ENCODE measurements at places on chromosomes 1 and 21.
A peak's percentile ranks its signal among the peaks of the same experiment; 100 is the strongest.

- no peak overlapping the region for H3K27ac ChIP-seq
- H3K36me3 ChIP-seq = no peaks in the 10 kb centered on the region
- H3K4me1 ChIP-seq = no peaks in the 10 kb centered on the region
- H3K27me3 ChIP-seq = no peaks in the 10 kb centered on the region
- no peak overlapping the region for H3K4me3 ChIP-seq
These were observed 34.3 kb upstream of the CREG1 start for GRCh38 chr1:167587872-167588271.

GRCh38 chr21:45330075-45330781 lies 42.5 kb upstream of the POFUT2 start:
- no peaks in the 10 kb centered on the region for H3K36me3 ChIP-seq
- peak overlapping the region; percentile 91 for H3K27ac ChIP-seq
- H3K4me3 ChIP-seq = no peak overlapping the region
- DNase-seq = peak; percentile 95
- H3K4me1 ChIP-seq = peaks cover 22% of the 10 kb centered on the region

DNA sequence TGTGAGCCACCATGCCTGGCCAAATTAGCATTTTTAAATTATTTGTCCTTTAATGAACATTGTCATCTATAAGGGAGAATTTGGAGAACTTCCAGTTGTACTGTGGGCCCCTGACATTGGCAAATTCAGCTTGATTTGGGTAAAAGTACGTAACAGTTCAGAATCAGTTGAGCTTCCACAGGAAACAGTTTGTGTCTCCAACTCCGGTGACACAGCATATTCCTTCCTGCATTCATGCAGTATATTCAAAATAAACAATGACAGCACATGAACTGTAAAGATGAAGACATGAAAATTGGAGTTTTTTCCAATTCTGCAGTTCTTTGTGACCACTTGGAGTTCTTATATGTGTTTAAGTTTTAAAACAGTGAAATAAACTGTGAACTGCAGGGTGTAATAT lies 28.2 kb downstream of the RNF220 start:
- peaks cover 5% of the 10 kb centered on the region for H3K4me1 ChIP-seq
- no peaks in the 10 kb centered on the region for H3K36me3 ChIP-seq
- H3K4me3 ChIP-seq = no peak overlapping the region
- peaks cover 4% of the 10 kb centered on the region for H3K27me3 ChIP-seq
- no peak overlapping the region for H3K27ac ChIP-seq
- DNase-seq = no peak

DNA sequence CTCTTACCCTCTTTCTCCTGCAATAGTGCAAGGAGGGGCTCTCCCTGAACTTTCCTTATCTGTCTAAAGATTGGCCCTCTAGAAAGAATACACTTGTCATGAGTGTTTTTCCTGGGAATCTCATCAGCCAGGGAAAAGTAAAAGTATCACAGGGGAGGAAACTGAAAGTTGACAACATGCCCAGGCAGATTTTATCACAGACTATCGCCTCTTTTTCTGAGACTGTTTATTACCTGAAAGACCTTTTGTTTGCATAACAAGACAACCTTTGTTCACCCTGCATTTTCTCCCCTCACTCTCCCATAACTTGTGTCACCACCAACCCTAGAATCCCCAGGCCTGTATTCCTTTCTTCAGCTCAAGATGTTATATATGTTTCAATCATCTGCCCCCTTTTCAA lies 794.7 kb upstream of the ADAMTS5 start:
- no peaks in the 10 kb centered on the region for H3K4me1 ChIP-seq
- no peak overlapping the region for H3K4me3 ChIP-seq
- no peaks in the 10 kb centered on the region for H3K36me3 ChIP-seq
- no peaks in the 10 kb centered on the region for H3K27me3 ChIP-seq
- H3K27ac ChIP-seq = no peak overlapping the region

- no peak overlapping the region for H3K4me3 ChIP-seq
- no peaks in the 10 kb centered on the region for H3K36me3 ChIP-seq
- H3K27ac ChIP-seq = peak overlapping the region; percentile 85
- DNase-seq = no peak
These were observed 35.4 kb downstream of the GPR3 start for GRCh38 chr1:27427816-27428315.

DNA sequence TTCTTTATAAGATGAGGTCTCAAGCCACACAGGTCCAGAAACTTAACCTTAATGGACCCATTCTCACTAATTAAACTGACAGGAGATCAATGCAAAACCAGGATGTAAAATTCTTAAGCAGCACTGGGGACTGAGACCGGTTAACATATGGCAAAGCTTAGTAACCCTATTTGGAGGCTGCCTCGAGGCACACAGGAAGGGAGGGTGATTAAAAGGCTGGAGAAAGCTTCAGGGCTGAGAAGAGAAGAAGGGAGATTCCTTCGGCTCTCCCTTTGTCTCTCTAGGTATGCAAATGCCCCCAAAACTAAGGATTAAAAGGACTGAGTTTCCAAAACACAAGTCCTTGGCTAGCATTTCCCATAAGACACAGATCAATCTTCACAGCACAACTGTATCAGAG lies 120.8 kb upstream of the DSCAM start:
- no peaks in the 10 kb centered on the region for H3K27me3 ChIP-seq
- DNase-seq = no peak
- H3K27ac ChIP-seq = no peak overlapping the region
- H3K4me3 ChIP-seq = no peak overlapping the region

DNA sequence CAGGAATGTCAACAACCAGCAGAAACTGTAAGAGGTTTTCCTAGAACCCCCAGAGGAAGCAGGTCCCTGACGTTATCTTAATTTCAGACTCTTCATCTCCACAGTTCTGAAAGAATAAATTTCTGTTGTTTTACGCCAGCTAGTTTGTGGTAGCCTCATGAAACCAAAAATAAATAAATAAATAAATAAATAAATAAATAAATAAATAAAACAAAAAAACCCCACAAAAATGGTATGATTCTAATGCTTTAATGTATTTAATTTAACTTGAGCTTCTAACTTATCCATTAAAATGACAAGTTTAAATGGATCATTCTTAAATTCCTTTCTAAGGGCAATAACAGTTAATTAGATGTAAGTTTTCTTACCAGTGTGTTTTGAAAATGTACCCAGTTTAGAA lies 293.8 kb upstream of the ADAMTS5 start:
- no peak overlapping the region for H3K27ac ChIP-seq
- no peak overlapping the region for H3K4me3 ChIP-seq
- H3K27me3 ChIP-seq = no peaks in the 10 kb centered on the region
- no peaks in the 10 kb centered on the region for H3K4me1 ChIP-seq
- no peak for DNase-seq

DNA sequence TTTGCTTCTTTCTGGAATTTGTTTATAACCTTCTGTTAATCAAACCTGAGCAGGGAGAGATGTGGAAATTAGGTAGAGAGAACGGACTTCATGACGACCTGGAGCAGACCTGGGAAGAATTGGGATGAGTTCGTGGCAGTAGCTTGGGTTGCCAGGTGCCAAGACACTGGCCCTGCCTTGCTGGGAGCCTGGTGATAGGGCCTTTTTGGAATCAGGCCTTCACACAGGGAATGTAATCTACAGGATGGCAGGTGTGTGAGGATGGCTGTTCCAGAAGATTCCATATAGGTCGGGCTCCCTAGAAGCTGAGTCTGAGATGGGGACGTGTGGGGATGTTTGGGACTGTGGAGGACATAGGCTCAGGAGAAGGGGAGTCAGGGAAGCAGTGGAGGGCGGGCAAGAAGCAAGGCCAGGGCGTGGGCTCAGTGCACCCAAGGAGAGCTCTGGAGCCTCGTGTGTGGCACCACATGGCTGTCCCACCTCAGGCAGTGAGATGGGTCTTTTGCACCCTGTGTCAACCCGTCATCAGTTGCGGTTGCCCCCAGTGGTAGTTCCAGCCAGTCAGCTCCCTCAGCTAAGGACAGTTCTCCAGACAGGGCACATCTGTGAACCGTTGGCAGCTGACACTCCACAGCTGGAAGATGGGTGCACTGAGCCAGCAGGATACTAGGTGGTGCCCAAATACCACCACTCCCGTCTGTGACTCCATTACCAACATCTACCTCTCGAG lies 395.9 kb downstream of the MATN1 start:
- no peak overlapping the region for H3K27ac ChIP-seq
- H3K36me3 ChIP-seq = no peaks in the 10 kb centered on the region
- DNase-seq = no peak
- no peak overlapping the region for H3K4me3 ChIP-seq
- H3K27me3 ChIP-seq = no peaks in the 10 kb centered on the region

DNA sequence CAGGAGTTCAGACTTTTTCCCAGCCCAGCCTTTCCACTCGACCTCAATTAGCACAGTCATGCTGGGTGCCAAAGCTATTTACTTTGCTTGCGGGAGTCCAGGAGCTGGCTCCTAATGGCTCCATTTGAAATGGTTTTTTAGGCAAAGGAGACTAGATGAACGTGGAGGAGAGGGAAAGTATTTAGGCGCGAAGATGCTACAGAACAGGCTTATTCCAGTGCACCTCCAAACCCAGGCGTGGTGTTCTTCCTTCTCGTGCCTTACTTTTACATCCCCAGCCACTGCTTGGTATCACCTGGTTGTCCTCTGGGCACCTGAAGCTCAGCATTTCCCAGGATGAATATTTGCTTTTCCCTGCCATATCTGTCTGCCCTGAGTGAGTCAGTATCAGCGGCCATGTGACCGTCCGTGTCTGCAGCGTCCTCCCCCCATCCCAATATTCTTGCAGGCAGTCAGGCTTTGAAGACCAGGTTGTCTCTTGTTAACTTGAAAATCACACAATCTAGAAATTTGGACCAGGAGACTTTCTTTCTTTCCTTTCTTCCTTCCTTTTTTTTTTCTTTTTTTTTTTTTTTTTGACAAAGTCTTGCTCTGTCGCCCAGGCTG lies 198.5 kb downstream of the DYRK1A start:
- H3K4me3 ChIP-seq = no peak overlapping the region
- H3K36me3 ChIP-seq = no peaks in the 10 kb centered on the region
- DNase-seq = no peak
- no peaks in the 10 kb centered on the region for H3K27me3 ChIP-seq
- H3K27ac ChIP-seq = no peak overlapping the region

DNA sequence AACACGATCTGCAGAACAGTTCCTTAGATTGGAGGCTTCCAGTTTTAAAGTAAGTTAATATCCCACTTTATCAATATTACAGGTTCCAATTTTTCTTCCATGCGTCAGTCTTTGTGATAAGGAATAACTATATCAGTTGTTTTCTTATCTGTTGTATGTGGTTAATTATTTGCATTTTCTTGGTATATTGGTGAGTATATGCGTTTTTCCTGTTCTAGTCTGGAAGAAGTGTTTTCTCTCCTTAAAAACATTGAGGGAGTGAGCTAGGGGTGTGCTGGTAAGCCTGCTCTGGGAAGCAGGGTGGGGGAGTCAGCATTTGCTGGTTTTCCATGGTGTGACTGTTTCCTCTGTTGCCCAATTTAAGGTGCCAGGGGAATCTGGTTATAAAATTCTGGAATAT lies 50.2 kb upstream of the KIF1B start:
- peaks cover 9% of the 10 kb centered on the region for H3K4me1 ChIP-seq
- DNase-seq = no peak
- no peak overlapping the region for H3K4me3 ChIP-seq
- H3K36me3 ChIP-seq = peaks cover 18% of the 10 kb centered on the region
- H3K27me3 ChIP-seq = no peaks in the 10 kb centered on the region
